ENCODE measurements at places on chromosomes 1 and 21.

- no peak for DNase-seq
These were observed 21.9 kb upstream of the TRIM67 start for GRCh38 chr1:231139659-231140654.

GRCh38 chr1:17371896-17372295 lies at the start of gene PADI6:
PADI6 (plus strand) TSS chr1:17372196; CDS start chr1:17372246, 50 bp downstream.
- DNase-seq, result no peak

GRCh38 chr1:43841321-43842174 lies 92.1 kb upstream of the ARTN start:
- no peak for DNase-seq

GRCh38 chr1:67580691-67581403 lies 104.2 kb upstream of the GADD45A start:
- no peak for DNase-seq

DNA sequence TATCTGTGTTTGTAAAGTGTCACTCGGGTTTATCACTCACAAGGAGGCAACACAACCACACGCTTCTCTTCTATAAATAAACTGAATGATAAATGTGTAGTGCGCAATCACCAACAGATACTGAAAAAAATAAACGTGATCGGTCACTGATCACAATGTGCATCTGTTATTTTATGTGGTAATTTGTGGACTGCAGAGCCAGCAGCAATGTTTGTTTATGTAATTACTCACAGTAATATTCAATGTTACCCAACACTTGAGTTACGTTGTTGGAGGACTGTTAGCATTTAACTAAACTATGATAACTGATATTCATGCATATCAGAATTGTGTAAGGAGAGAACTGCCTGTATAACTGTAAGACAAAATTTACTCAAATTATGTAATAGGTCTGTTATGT lies 129.6 kb downstream of the USH2A start:
- no peak for DNase-seq

- no peak for DNase-seq
These were observed 120.4 kb upstream of the GREM2 start for GRCh38 chr1:240732390-240732789.

DNA sequence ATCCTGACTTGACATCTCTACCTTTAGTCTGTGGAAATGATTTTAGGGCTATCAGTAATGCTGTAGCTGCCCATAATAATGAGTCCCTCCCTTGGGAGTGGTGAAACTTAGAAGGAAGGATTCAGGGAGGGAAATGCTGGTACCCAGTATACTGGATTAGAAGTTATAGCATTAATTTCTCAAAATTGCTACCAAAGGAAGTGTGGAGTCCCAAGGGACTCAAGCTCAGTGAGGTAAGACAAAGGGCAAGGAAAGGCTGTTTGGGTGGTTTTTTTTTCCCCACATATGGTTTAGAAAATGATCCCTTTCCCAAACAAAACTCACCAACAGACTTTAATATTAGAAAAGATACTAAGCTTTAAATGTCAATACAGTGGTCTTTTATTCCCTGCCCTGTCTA lies 99.9 kb downstream of the CD247 start:
- DNase-seq, result no peak

DNA sequence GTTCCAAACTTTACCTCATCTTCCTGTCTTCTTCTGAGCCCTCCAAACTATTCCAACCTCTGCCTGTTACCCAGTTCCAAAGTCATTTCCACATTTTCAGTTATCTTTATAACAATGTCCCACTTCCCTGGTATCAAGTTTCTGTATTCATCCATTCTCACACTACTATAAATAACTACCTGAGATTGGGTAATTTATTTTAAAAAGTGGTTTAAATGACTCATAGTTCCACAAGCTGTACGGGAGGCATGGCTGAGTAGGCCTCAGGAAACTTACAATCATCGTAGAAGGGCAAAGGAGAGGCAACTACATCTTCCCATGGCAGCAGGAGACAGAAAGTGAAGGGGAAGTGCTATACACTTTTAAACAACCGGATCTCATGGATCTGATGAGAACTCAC lies 428.5 kb upstream of the RGS18 start:
- DNase-seq, result no peak

- no peak for DNase-seq
These were observed 166.3 kb downstream of the DUSP10 start for GRCh38 chr1:221575605-221576004.

GRCh38 chr1:159959451-159959850 lies 5.4 kb upstream of the SLAMF9 start:
- no peak for DNase-seq
